ENCODE measurements at places on chromosomes 7 and 10.

- DNase-seq, result no peak
These were observed 98.8 kb downstream of the ELFN1 start for GRCh38 chr7:1768832-1769231.

- DNase-seq, result no peak
These were observed 80.0 kb downstream of the EPC1 start for GRCh38 chr10:32266979-32267378.

DNA sequence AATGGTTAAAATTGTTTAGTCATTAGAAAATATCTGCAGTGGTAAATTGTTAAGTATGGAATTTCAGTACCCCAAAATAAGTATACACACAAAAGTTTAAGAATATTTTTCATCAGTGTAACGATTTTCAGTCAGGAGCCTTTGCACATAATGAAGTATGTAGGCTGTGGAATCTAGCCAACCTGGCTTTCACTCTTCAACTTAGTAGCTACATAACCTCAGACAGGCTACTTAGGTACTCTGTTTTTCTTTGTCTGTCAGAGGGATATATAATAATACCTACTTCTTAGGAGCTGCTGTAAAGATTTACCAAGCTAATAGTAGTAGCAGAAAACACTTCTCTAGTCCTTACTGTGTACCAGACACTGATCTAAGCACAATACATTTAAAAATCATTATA, 137.5 kb downstream of the ZEB1 start:
- no peak for DNase-seq

DNA sequence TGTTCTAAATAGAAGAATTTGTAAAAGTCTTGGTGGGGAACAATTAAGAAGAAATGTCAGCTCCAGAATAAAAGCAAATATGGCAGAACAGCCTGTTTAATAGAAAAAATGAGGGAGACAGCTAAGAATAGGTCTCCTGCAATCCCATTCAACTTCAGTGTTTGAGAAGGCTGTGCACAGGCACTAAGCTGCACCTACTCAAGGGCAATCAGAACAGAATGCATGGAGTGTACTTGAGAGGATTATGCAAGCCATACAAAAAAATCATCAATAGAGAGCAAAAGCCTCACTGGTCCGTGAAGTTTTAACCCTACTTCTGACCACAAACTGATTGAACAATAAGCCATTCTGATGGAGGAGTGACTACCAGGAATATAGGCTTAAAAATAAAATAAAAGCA, 690.7 kb upstream of the PCDH15 start:
- DNase-seq, result no peak

DNA sequence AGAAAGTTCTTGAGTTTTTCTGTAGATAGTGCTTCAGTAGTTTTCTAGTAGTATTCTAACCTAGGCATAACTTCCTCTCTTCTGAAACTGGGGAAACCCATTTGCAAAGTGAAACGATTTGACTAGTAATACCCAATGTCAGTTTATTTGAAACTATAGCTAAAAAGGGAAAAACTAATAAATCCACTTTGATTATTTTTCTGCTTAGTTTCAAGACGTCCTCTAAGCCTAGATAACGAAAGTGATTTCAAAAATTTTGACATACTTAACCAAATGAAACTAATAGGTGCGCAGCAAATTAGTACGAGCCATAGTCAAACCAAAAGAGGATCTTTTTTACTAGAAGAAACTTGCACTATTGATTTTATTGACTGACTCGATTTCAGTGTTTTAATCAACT, 9.8 kb upstream of the SP8 start:
- DNase-seq, result no peak

DNA sequence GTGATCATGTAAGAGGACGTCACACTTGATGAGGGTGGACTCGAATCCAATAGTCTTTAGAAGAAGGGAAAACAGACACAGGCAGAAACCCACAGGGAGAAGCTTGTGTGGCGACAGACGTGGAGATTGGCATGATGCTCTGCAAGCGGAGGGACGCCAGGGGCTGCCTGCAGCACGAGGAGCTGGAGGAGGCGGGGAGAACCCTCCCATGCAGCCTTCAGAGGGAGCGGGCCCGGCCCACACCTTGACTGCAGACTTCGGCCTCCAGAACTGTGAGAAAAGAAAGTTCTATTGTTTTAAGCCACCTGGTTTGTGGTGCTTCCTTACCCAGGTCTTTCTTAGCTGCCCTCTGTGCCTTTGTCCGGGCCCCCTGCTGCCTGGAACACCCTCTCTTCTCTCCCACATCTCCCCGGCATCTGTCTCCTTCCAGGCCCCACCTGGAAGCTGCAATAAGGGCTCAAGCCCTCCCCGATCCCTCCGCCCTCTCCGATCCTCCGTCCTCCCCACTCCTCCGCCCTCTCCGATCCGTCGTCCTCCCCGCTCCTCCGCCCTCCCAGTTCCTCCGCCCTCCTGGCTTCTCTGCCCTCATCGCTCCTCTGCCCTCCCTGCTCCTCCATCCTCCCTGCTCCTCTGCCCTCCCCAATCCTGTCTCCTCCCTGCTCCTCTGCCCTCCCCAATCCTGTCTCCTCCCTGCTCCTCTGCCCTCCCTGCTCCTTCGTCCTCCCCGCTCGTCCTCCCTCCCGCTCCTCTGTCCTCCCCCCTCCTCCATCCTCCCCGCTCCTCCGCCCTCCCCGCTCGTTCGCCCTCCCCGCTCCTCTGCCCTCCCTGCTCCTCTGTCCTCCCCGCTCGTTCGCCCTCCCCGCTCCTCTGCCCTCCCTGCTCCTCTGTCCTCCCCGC, 17.4 kb upstream of the PRKAG2 start:
- no peak for DNase-seq

DNA sequence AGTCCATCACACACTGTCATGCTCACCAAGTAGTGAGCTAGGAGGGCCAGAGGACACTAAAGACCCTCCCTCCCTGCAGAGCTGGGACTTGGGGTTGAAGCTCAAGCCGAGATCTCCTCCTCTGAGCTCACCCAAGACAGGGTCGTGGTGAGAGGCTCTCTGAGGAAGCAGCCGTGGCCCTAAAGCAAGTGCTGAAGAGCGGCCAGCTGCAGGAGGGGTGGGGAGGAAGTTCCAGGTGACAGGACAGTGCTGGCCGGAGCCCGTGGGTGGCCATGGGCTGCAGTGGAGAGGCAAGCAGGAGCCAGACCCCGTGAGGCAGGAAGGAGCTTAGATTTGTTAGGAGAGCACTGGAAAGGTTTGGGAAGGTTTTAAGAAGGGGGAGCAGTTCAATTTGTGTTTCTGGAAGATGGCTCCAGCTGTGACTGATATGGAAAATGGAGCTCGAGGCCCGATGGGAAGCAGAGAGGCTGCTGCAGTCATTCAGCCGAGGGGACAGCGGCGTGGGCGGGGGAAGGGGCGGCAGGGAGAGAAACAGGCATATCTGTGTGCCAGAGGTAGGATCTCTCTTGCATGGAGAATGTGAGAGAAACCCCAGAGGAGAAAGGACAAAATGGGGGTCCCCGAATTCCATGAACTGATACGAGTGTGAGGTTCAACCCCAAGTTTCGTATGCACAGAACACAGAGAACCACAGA, 26.9 kb upstream of the DNAAF5 start:
- DNase-seq, result no peak

GRCh38 chr7:155808549-155809331, 3.5 kb downstream of the SHH start:
- DNase-seq, result no peak

DNA sequence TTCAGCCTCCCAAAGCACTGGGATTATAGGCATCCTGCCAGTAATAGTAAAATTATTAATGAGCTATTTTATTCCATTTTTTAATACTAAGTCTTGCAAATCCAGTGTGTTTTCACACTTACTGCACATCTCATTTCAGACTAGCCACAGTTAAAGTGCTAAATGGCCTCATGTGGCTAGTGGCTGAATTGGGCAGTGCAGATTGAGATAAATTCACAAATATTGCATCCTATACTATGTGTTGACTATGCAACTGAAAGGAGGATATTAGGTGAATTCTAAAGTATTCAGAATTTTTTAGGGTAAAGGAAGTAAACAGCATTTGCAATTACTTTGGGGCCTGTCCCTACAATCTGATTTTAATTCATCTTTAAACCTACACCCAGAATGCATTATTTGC, 10.2 kb downstream of the APBB1IP start:
- DNase-seq, result no peak

GRCh38 chr7:146479040-146479439, 362.4 kb downstream of the CNTNAP2 start:
- no peak for DNase-seq

GRCh38 chr7:45679516-45679915, 105.3 kb downstream of the ADCY1 start:
- DNase-seq, result no peak

Data from BJ (cell line).